Midbrain (tissue), 1 donor: ENCODE measurements at places on chromosomes 2 and 18.
A peak's percentile ranks its signal among the peaks of the same experiment; 100 is the strongest.

GRCh38 chr2:237884681-237885080 lies 25.3 kb downstream of the RAMP1 start:
- DNase-seq = no peak

DNA sequence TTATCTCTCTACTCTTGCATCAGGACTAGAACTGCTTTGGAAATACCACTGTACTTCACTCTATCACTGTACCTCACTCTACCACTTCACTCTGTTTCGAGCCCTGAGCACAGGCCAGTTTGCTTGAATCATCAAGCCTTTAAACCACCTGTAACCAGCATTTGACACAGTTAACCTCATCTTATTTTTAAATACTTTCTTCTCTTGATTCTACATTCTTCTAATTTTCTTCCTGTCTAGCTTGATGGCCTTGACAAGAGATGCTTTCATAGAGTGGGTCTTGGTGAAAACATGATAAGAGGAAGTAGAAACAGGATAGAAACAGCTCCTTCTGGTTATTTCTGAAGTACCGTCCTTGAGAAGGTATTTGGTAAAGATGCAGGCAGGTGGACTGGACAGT lies 78.1 kb downstream of the SPIRE1 start:
- no peak for DNase-seq

- DNase-seq = no peak
Measured at GRCh38 chr2:234491897-234492296, 5.0 kb downstream of the ARL4C start.

GRCh38 chr18:50793641-50794565 lies 25.9 kb downstream of the MRO start:
- DNase-seq = no peak

DNA sequence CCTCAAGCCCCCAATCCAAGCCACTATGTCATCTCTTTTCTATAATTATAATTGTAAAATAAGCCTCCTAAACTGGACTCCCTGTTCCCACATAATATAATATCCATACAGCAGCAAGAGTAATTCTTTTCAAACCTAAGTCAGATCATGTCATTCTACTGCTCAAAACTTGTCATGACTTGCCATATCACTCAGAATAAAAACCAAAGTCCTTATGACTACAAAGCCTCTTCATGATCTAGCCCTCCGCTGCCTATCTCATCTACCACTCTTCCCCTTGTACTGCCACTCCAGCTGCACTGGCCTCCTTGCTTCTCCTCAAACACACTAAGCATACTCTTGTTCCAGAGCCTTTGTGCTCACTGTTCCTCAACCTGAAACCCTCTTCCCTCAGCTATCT lies 69.9 kb downstream of the MEMO1 start:
- DNase-seq = no peak

DNA sequence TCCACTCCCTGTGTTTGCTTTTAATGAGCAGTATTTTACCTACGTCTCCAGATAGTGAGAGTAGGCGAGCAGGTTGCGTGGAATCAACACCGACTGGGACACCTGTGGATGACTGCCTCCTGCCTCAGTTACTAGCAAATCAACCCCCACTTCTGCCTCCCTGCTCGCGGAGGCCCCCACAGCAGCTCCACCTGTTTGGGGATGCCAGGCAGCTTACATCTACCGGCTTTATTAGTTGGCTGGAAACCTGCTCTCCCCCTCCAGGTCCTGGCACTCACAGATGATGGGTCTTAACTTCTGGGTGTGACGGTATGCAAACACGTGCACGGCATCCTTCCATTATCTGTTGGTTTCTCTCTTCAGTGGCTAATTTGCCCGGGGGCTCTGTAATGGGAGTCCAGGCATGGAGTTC lies 164.4 kb upstream of the SESTD1 start:
- no peak for DNase-seq

- peak; percentile 2 for DNase-seq
Measured at GRCh38 chr18:2337552-2338141, 233.7 kb downstream of the METTL4 start.

GRCh38 chr18:9876867-9877654 lies 8.7 kb upstream of the TXNDC2 start:
- DNase-seq = no peak

DNA sequence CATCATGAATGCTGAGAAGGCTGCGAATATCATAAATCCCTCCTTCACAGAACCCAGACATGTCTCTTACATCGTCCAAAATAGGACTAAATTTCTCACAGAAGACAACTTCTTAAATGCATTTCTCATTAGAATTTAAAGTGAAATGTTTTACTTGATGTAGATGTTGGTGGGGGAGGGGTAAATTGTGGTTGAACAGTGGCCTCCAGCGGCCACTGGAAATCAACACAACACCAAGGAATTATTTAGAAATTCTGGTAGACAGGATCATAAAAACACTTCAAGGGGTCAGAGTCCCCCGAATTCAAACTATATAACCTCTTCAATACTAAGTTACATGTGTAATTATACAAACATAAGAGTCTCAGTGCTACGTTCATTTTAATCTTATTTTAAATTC lies 135.9 kb downstream of the ABCA12 start:
- peak; percentile 51 for DNase-seq

- peak; percentile 14 for DNase-seq
Measured at GRCh38 chr2:127681288-127681804, 6.0 kb upstream of the LIMS2 start.

- DNase-seq = no peak
Measured at GRCh38 chr18:57973889-57974288, 70.1 kb upstream of the NEDD4L start.

GRCh38 chr2:147082850-147083522 lies 761.8 kb upstream of the ACVR2A start:
- DNase-seq = peak; percentile 86

GRCh38 chr2:216316743-216317142 lies 55.5 kb downstream of the MARCHF4 start:
- no peak for DNase-seq

- no peak for DNase-seq
Measured at GRCh38 chr18:48884771-48885170, 66.0 kb downstream of the SMAD7 start.

- no peak for DNase-seq
Measured at GRCh38 chr2:174951745-174952144, 53.4 kb downstream of the CHN1 start.

DNA sequence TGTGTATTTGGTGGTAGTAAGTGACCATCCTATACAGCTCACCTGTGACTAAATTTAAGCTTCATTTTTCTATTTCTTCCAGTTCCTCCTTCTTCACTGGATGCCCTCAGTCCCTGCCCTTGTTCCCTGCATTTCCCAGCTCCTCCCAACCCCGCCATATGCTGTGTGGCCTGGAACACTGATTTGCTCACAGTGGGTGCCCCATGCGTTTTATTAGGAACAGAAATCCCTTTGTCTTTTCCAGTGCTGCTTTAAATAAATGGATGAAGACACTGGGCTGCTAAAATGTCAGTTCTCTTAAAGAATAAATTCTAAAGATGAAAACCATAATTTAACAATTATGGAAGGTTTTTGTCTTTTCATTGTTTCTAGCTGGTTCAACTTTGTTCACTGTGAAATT lies 477.3 kb downstream of the DCDC2C start:
- DNase-seq = no peak

- DNase-seq = no peak
Measured at GRCh38 chr2:85823951-85824350, 64.8 kb downstream of the ST3GAL5 start.

DNA sequence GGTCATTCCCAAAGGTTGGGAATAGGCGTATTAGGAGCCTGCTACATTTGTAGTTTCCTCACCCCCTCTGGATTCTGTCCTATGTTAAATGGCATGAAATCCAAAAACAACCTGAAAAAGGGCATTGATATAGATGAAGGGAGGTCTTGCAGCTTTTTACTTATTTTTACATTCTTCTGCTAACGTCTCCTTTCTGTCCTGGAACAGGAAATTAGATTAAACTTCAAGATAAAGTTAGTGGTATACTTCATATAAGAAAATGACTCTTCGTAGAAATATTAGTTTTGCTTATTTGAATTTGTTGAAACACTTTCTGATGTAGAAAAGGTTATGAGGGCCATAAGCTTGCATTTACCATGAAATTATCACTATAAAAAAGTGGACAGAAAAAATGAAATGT lies 694.5 kb downstream of the ADCYAP1 start:
- DNase-seq = no peak

- DNase-seq = no peak
Measured at GRCh38 chr18:79420033-79420745, 24.5 kb downstream of the NFATC1 start.

DNA sequence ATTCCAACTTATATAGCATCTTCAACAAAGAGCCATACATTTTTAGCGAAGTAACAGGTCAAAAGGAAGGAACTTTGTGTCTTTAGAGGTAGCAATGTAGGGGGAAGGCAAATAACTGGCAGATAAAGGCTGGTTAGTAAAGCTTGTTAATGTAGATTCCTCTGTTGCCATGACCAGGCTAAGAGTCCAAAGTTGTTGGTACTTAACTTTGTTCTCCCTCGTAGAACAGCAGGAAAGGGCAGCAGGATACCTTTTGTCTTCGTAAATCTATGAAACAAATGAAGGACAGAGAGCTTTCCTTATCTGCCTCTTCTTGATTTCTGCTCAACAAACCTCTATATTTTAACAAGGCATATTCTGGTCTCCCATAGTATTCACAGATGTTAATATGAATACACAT lies 18.6 kb downstream of the ZBTB14 start:
- no peak for DNase-seq

DNA sequence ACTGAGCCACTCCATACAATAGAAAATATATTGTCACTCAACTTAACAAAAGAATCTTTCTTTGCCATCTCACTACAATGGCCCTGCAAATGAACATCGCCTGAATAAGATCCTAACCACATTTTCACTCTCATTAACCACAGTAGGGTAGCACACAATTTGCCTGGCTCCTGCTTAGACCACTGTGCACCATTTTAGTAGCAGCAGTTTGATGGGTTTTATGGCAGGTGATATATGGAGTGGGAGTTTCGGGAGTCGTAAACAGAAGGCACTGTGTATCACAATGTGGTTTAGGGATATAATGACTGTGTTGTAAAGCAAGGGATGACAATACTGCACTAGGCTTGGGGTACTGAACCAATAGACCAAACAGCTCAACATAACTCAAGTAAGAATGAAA lies 617.4 kb downstream of the BCL11A start:
- no peak for DNase-seq
